H1 (cell line): ENCODE measurements at places on chromosomes 11 and 22. TPM values are rescaled to one million over a fixed set of nuclear protein-coding genes. Genes with fewer than 3 reads are reported as not detected.
A peak's percentile ranks its signal among the peaks of the same experiment; 100 is the strongest.

DNA sequence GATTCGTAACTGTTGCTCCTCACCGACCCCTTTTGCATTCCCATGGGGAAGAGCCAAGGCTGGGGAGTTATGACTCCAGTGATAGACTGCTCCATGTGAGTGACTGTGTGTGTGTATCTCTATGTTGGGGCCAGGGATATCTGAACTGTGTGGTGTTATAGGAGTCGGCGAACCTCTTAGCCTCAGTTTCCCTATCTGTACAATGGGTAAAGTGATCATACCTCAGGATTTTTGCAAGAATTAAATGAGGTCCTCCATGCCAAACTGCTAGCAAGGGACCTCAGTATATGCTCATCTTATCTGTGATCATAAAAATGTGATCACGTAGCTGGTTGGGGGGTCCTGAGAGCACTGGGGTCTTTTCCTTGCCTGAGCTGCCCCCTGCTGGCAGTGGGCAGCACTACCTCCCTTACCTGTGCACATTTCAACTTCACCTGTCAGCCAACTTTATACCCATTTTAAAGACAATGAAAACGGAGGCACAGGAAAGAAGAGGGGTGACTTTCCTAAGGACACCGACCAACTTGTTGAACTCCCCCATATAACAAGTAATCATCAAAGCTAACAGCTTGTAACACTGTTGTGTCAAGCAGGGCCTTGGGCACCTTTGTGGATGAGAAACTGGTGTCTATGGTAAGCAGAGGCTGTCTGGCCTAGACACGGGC, 1.4 kb upstream of the DPP3 start:
- H3K27ac ChIP-seq, result 0 out of 2 replicates have a peak overlapping the region, but pooled peaks have one; percentile 83
- DNase-seq, result no peak
- H3K4me1 ChIP-seq, result no peaks in the 10 kb centered on the region; the same call in 1 of the 2 replicates
- H3K36me3 ChIP-seq, result no peaks in the 10 kb centered on the region

- DNase-seq, result no peak
- no peak overlapping the region for H3K27ac ChIP-seq
- peaks cover 9% of the 10 kb centered on the region for H3K36me3 ChIP-seq
- H3K4me1 ChIP-seq, result no peaks in the 10 kb centered on the region
- no peaks in the 10 kb centered on the region for H3K27me3 ChIP-seq
- H3K4me3 ChIP-seq, result no peak overlapping the region
Measured at GRCh38 chr11:43419460-43419859, 60.7 kb downstream of the TTC17 start.

- H3K4me1 ChIP-seq, result no peaks in the 10 kb centered on the region; the same call in 1 of the 2 replicates
- no peaks in the 10 kb centered on the region for H3K36me3 ChIP-seq
- no peak for DNase-seq
Measured at GRCh38 chr11:11563200-11563975, 58.4 kb downstream of the GALNT18 start.

Gene NAALADL1
- total RNA-seq, result 7.5 and 8.1 TPM in 2 replicates

Gene KIRREL3
- 0.32 and 0.36 TPM in 2 replicates for total RNA-seq

Gene SLC22A24
- not detected in 2 replicates for total RNA-seq
